Activated T-helper 17 cell treated with anti-CD3 and anti-CD28 coated beads, Interleukin-2, amount 50 U/mL, for 72 hours (primary cell): ENCODE measurements at places on chromosomes 13 and 19. TPM values are rescaled to one million over a fixed set of nuclear protein-coding genes. Genes with fewer than 3 reads are reported as not detected.

GRCh38 chr13:106349080-106349931, 186.2 kb downstream of the EFNB2 start:
- no peak for ATAC-seq

DNA sequence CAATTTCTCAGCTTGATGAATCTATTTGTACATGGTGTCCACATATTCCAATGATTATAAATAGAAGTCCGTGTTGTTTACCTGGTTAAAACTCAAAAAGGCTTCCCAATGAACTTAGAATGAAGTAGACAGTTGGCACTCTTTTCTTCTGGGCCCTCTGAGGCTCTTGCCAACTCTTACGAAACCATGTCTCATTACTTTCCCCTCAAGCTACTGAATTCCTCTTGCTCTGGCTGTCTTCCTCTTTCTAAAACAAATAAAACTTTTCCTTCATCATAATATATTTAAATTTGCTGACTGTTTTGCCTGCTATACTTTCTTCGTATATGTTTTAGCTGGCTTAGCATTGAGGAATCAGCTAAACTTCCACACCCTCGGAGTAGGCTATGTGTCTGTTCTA, 139.7 kb downstream of the SLITRK6 start:
- no peak for ATAC-seq

- ATAC-seq = no peak
These were observed at the start of gene MAMSTR for GRCh38 chr19:48719263-48720171. TSS of gene MAMSTR (minus strand) at chr19:48719725. CDS start at chr19:48719031, 694 bp downstream.

- ATAC-seq = peak; percentile 15
These were observed 21.3 kb downstream of the HCN2 start for GRCh38 chr19:610801-611480.

GRCh38 chr13:98819382-98820010, 67.0 kb upstream of the SLC15A1 start:
- ATAC-seq = no peak

GZMM gene
- total RNA-seq = 31.3 TPM

- ATAC-seq = no peak
These were observed 31.3 kb downstream of the MEGF8 start for GRCh38 chr19:42356686-42357085.

- ATAC-seq = peak; percentile 27
These were observed 40.2 kb downstream of the SMIM24 start for GRCh38 chr19:3440082-3440481.

SIGLECL1 gene
- total RNA-seq = 0.30 TPM

- no peak for ATAC-seq
These were observed 63.7 kb upstream of the SACS start for GRCh38 chr13:23497191-23497590.

GRCh38 chr19:31064491-31064890, 284.7 kb downstream of the TSHZ3 start:
- no peak for ATAC-seq

YIPF2 gene
- total RNA-seq = 28.4 TPM

GRCh38 chr13:94112227-94112626, 367.3 kb downstream of the DCT start:
- no peak for ATAC-seq

GRCh38 chr19:55224038-55224665, 4.4 kb downstream of the TMEM86B start:
- ATAC-seq = no peak

CLEC17A gene
- 2.0 TPM for total RNA-seq

- ATAC-seq = peak; percentile 15
These were observed 699 bp downstream of the MEGF8 start for GRCh38 chr19:42325896-42326771.

- ATAC-seq = peak; percentile 97
These were observed 10.5 kb downstream of the PMIS2 start for GRCh38 chr19:35596366-35596999.

GRCh38 chr13:102903659-102904407, 58.0 kb downstream of the ERCC5 start:
- ATAC-seq = no peak

- ATAC-seq = no peak
These were observed 1.1 kb downstream of the LSM14A start for GRCh38 chr19:34173193-34173956.

DNA sequence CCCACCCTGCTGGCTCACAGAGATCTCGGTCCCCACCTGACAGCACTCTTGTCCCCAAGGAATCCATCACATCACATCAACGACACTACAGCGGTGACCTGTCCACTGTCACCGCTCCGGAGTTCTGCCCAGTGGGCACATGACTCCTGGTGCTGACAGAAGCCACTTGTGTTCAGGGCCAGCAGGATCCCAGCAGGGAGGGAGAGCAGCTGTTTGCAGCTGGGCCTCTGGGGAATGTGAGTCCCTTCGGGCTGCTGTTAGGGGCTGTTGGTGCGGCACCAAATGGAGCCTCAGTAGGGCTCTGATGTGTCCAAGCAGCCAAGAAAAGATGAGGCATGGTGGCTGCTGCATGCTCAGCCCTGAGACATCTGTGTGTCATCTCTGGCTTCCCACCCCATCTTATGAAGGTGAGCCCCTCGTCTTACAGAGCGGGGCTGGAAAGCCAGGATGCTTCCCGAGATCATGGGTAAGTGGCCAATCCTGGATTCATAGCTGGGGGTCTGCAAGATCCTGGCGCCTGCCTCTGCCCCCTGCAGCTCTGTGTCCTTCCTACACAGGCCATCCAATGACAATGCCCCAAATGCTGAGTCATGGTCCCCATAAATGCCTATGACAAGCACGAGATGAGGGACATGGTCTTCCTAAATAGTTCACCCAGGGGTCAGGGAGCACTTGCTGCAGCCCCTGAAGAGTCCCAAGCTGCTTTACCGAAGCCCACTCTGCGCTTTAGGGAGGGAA, 56.0 kb downstream of the F2RL3 start:
- no peak for ATAC-seq

DNA sequence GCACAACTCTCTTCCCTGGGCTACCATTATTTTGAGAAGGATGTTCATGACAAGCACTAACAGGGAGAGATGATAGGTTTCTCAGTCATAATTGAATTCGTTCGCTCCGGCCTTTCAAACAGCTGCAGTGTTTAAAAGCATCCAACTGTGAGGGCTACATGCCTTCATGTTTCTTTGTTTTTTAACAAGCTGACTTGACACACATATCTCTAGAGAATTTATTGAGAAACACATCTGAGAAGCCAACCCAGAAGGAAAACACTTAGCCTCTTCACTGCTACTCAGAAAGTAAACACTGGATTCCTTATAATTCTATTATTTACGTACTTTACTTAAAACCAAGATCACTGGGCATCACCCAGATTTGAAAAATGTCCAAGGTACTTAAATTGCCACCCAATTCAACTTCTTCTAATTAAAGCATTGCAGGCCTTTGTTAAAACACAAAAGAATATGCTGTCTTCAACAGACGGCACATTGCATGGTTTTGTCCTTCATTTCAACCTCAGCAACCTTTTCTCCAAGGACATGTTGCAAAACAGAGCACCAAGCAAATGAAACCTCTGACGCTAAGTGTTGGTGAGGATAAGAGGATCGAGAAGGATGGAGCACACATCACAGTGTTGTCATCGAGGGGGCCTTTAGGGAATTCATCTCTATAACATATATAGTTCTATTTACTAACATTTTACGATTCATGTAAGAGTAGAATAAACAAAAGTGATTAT, 75.8 kb downstream of the TBC1D4 start:
- ATAC-seq = no peak

- no peak for ATAC-seq
These were observed 403.5 kb upstream of the GPC6 start for GRCh38 chr13:92823059-92823458.

ATP4A gene
- not detected for total RNA-seq

IZUMO2 gene
- not detected for total RNA-seq

DNA sequence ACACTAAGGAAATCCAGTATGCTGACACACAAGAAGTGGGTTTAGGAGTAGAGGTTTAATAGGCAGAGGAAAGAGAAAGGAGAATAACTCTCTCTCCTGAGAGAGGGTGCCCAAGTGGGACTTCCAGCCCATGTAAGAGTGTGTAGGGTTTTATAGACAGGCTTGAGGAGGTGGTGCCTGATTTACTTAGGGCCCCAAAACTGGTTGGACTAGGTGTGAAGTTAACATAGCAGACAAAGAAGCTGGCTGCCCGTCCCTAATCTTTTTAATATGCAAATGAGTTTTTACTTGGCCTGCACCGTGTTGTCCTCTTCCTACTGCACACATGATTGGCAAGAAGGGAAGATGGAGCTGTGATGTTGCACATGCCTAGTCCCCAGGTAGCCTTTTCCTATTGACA, 752.5 kb upstream of the SLITRK5 start:
- ATAC-seq = no peak

KLF5 gene
- 3.5 TPM for total RNA-seq

- ATAC-seq = no peak
These were observed 25.4 kb downstream of the SLC25A15 start for GRCh38 chr13:40814803-40815202.

OR10H1 gene
- total RNA-seq = not detected

DNA sequence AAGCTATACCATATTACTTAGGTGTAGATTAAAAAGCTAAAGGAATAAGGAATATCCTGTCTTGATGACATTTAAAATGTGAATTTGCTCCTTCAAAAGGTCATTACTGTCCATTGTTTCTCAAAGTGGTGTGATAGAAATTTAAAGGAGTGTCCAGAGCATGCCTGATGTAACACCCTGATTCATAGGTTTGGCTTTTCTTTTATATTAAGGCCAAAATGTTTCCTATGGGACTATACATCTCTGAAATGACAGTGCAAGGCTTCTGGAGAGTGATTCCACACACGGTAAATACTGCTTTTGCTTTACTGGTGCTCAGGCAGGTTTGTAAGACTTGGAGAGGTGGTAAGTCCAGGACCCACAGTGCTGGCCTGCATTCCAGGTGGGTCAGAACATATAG, 289.9 kb downstream of the RFC3 start:
- no peak for ATAC-seq

DNA sequence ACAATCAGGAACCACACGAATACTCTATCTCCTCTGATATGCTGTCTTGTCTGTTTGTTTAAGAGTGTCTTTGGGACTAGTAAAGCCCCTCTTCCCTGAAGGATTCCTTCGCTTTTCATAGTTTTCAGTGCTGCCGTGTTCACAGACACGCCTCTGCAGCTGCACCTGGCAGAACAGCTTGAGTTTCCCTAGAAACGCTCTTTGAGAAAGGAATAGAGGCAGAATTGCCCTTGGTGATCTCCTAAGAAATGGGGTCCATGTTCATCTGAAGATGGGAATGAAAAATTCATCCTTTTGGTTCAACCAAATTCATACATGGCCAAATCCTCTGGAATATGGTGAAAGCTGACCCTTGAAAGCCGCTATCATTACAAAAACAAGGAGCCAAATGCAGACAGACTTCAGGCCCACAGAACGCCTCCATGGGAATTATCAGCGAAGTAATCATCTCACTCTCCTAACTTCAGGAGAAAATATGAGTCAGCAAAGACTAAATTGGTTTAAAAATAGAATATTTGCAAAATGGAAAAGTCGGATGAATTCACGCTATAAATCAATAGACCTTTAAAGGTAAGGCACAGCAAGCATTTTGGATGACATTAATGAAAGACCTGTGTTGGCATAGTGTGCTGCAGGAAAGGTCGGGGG, 5.5 kb downstream of the SACS start:
- no peak for ATAC-seq

- peak; percentile 43 for ATAC-seq
These were observed 345 bp downstream of the ZNF257 start for GRCh38 chr19:22052644-22053013.

CRB3 gene
- total RNA-seq = not detected

ZNF836 gene
- total RNA-seq = 15.1 TPM

- no peak for ATAC-seq
These were observed 17.5 kb downstream of the IZUMO4 start for GRCh38 chr19:2114218-2114617.

ATP8B3 gene
- 10.1 TPM for total RNA-seq

DNA sequence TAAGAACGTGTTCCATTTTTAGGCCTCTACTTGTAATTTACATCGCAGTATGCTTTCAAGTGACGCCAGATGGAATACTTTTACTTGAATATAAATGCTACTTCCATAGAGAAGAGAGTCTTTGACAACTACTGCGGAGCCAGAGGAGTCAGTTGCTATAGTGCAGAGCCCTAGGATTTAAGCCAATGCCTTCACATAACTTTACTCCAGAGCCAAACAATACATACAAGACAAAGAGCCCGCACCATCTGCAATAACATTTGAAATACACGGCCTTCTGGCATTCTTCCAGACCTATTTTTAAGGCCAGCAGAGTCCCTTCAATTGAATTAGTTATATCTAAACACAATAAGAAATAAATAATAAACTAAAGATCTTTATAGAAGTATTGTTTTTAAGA, 59.4 kb downstream of the XPO4 start:
- ATAC-seq = no peak

ZNF30 gene
- 2.7 TPM for total RNA-seq

DNA sequence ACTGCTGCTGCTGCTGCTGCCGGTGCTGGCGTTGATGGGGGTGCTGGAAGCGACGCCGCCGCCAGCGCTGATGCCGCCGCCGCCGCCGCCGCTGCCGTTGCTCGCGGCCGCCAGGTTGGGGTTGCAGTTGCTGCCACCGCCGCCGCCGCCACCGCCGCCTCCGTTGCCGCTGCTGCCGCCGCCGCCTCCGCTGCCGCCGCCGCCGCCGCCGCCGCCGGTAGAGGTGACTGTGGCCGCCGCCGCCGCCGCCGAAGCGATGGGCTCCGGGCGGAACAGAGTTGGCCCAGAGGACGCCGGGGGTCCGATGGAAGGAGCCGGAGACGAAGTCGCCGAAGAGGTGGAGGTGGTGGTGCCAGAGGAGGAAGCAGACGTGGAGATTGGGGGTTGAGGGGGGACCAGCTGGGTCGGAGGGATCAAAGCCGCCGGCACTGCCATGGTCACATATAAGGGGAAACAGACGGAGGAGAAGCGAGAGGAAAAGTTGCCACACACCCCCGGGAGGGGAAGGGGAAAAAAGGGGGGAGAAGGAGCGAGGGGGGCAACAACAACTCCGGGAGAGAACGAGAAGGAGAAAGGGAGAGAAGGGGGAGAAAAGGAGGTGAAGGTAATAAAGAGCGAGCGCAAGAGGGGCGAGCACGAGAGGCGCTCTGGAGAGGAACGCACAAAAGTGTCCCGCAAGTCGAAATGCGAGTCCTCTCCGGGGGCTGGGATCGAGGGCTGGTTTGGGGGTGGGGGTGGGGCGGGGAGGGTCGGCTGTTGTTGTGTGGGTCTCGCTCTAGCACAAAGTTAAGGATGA, 471 bp downstream of the DACH1 start:
- no peak for ATAC-seq

- peak; percentile 81 for ATAC-seq
These were observed 399 bp upstream of the SPTBN4 start for GRCh38 chr19:40466219-40466984.

KIR3DL1 gene
- total RNA-seq = not detected

SLC7A10 gene
- not detected for total RNA-seq

DNA sequence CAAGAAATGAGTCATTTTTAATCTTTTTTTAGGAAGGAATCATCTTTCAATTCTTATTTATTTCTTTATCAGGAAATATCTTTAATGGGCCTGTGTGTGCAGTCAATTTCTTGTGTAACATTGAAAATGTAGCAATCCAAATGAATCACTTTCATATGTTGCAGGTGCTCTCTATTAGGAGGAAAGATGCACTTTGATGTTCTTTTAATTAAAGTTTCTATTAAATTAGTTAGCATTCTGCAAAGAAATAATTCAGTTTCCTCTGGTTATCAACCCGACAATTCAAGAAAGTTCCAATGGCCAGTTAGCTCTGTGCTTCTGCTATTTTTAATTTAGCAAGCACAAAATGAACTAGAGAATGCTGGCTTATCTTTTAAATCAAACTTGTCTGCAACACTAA, 212.0 kb downstream of the PCDH17 start:
- no peak for ATAC-seq

GRCh38 chr19:2099937-2100718, 3.4 kb downstream of the IZUMO4 start:
- ATAC-seq = no peak

KIR2DL4 gene
- total RNA-seq = not detected

- no peak for ATAC-seq
These were observed 4.9 kb upstream of the CLEC17A start for GRCh38 chr19:14577885-14578427.
